SK-N-SH (cell line): ENCODE measurements at places on chromosomes 11 and 22. TPM values are rescaled to one million over a fixed set of nuclear protein-coding genes. Genes with fewer than 3 reads are reported as not detected.

GRCh38 chr11:64232182-64232966 is 2.0 kb upstream of the VEGFB start:
- no peak for DNase-seq

DNA sequence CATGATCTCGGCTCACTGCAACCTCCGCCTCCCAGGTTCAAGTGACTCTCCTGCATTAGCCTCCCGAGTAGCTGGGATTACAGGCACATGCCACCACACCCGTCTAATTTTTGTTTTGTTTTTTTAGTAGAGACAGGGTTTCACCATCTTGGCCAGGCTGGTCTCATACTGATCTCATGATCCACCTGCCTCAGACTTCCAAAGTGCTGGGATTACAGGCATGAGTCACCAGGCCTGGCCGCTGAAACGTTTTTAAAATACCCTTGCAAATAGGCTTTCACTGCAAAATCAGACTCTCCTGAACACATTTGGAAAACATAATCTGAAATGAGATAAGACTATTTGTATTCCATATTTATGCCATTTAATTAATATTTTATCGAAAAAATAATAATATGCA is 826.1 kb upstream of the CNTN5 start:
- DNase-seq, result no peak

DNA sequence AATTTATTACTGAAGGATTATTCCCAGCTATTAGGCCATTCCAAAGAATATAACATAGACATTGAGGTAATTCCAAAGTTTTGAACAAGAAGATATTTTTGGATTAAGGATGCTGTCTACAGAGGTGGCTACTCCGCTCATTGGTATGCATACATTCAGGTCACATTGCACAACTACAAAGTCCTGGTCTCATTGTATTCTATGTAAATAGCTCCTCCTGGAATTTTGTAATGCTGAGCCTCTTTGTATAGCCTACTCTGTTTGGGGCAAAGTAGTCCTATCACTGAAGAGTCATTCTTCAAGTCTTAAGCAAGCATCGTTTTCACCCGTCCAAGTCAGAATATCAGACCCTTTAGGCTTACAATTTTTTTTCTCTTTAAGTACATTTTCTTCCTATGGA is 142.4 kb downstream of the KIF18A start:
- no peak for DNase-seq

GRCh38 chr11:35138943-35139721 is at the start of gene CD44:
TSS of gene CD44 (plus strand) at chr11:35139171. CDS start at chr11:35139304, 133 bp downstream.
- DNase-seq, result peak; percentile 74

GRCh38 chr11:12749442-12749841 is 75.2 kb downstream of the TEAD1 start:
- no peak for DNase-seq

GRCh38 chr11:57459164-57460021 is 935 bp upstream of the RTN4RL2 start:
- peak; percentile 45 for DNase-seq

GRCh38 chr11:134360050-134360835 is 28.5 kb downstream of the GLB1L2 start:
- DNase-seq, result peak; percentile 98

The LRRN4CL gene
- polyA plus RNA-seq, result 0.08 and 0.10 TPM in 2 replicates

The OR5A1 gene
- polyA plus RNA-seq, result not detected in 2 replicates

The IGHMBP2 gene
- 7.8 and 9.0 TPM in 2 replicates for polyA plus RNA-seq

The FAT3 gene
- 0.76 and 0.87 TPM in 2 replicates for polyA plus RNA-seq

The BDNF gene
- 21.3 and 24.4 TPM in 2 replicates for polyA plus RNA-seq

The SOX10 gene
- polyA plus RNA-seq, result not detected in 2 replicates
